Spinal cord (tissue), 10 donors: ENCODE measurements at places on chromosomes 1 and 21. TPM values are rescaled to one million over a fixed set of nuclear protein-coding genes. Genes with fewer than 3 reads are reported as not detected.

Gene SPRR2G
- polyA plus RNA-seq = not detected

Gene TBX15
- 0.41 TPM for polyA plus RNA-seq

Gene FCRL1
- 0.27 TPM for polyA plus RNA-seq

Gene GSTM4
- 48.6 TPM for polyA plus RNA-seq

Gene DMBX1
- 0.23 TPM for polyA plus RNA-seq

Gene SLC30A2
- polyA plus RNA-seq = 0.19 TPM

Gene DLGAP3
- polyA plus RNA-seq = 41.1 TPM

Gene ATP8B2
- polyA plus RNA-seq = 43.3 TPM

Gene MAP10
- polyA plus RNA-seq = 3.5 TPM

Gene CCDC181
- polyA plus RNA-seq = 11.0 TPM

Gene THEM5
- polyA plus RNA-seq = 1.8 TPM

Gene NBPF12
- polyA plus RNA-seq = 21.3 TPM

Gene CRB1
- polyA plus RNA-seq = 25.5 TPM

Gene LRRC38
- polyA plus RNA-seq = 4.8 TPM

Gene GPR25
- 0.63 TPM for polyA plus RNA-seq

Gene SPRR1A
- polyA plus RNA-seq = not detected

Gene ZNF695
- polyA plus RNA-seq = 3.5 TPM

Gene AQP10
- not detected for polyA plus RNA-seq

Gene HMCN1
- polyA plus RNA-seq = 10.6 TPM

Gene PLA2G2F
- not detected for polyA plus RNA-seq

Gene HES2
- polyA plus RNA-seq = 0.38 TPM

Gene DIO1
- not detected for polyA plus RNA-seq

Gene CHIA
- polyA plus RNA-seq = not detected

Gene TEDDM1
- 0.12 TPM for polyA plus RNA-seq

Gene HSPG2
- polyA plus RNA-seq = 85.8 TPM

Gene CBR3
- 2.1 TPM for polyA plus RNA-seq
